ENCODE measurements at places on chromosomes 2 and 18.

GRCh38 chr2:156539086-156539860, 103.1 kb downstream of the GPD2 start:
- DNase-seq: no peak

GRCh38 chr18:74551936-74552555, 17.7 kb downstream of the CNDP1 start:
- DNase-seq: peak; percentile 73

GRCh38 chr2:237358721-237359517, 55.0 kb downstream of the COL6A3 start:
- no peak for DNase-seq

DNA sequence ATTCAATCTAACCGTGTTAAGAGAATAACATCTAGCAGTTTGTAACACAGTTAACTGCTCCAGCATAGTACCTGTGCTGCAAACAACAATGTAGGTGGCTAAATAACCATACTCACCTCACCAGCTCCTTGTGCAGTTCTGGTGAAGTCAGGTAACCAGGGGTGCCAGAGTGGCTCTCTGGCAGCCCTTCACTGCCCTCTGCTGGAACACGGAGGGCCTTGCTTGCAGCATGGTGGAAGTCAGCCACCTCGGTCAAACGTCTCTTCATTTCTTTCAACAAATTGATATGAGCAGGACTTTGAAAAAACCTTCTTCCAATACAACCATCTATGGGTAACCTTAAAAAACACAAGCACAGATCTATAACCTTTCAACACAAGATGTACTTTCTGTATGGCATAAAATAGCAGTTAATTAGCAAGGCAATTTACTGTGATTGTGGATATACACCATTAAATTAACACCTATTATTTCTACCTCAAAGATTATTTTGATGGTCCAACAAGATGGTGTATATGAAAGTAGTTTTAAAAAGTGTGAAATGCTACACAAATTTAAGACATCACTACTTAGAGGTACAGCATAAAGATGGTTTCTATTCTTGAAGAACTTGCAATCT, 56.6 kb downstream of the EPG5 start:
- peak; percentile 2 for DNase-seq

DNA sequence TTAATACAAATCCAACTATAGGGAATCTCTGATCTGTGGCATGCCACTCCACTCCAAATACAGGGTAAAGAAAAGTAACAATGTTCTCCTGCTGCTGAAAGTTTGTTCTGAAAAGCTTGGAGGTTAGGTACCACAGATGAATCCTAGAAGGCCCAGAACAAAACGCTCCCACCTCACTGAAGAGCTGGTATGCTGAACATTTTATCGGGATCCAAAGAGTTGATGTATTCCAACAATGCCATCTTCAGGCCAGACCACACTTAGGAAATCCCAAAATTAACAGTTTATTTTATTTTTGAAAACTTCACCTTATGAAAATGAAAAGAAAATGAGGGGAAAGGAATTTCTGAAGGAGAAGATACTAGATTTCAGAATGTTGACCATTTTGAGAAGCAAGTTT, 145.1 kb upstream of the CDH19 start:
- DNase-seq: no peak

- DNase-seq: no peak
These were observed 6.2 kb downstream of the ABCG5 start for GRCh38 chr2:43832457-43832856.

GRCh38 chr2:152201466-152201830, 25.9 kb upstream of the STAM2 start:
- no peak for DNase-seq

DNA sequence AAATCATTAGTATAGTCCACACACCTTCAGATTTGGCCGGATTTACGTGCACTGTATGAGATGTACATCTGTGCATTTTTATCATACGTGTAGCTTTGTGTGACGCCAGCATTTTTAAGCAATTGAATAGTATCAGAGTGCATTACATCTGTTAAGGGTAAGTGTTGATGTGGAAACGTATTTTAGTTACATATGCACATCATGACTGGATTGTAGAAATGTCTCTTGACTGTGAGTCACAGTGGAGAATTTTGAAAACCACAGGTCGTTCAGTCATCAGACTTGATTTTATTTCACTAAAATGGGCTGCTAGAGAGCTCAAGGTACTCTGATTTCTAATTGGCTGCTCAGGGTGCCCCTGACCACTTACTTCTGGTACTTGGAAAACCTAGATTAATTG, 5.4 kb upstream of the GPBAR1 start:
- DNase-seq: no peak

GRCh38 chr18:10284540-10285282, 169.7 kb upstream of the APCDD1 start:
- no peak for DNase-seq

Data from DMS79 treated with DMSO at 0.1 percent for 48 hours (cell line).